ENCODE measurements at places on chromosomes 7 and 10.
A peak's percentile ranks its signal among the peaks of the same experiment; 100 is the strongest.

DNA sequence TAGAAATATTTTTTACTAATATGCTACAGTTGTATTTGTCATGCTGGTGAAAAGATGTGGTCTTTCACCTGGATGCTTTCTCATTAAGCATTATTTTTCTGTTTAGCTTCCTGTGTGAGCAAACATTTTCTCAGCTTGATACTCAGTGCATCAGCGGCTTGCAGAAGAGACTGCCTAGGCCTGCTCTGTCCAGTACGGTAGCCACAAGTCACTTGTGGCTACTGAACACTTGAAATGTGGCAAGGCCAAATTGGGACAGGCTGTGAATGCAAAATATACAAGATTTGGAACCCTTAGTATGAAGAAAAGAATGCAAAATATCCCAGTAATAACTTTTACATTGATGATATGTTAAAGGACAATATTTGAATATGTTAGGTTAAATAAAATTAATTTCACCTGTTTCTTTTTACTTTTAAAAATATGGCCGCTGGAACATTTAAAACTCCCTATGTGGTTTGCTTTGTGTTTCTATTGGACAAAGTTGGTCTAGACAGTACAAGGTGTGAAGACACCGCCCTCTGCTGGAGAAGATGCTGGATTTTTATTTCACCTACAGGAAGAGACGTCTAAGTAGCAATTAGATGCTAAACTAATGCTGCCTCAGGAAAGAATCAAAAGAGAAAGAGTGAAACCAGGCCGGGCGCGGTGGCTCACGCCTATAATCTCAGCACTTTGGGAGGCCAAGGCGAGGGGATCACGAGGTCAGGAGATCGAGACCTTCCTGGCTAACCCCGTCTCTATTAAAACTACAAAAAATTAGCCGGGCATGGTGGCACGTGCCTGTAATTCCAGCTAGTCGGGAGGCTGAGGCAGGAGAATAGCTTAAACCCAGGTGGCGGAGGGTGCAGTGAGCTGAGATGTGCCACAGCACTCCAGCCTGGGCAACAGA, 5.3 kb downstream of the SRGN start:
- peak; percentile 57 for DNase-seq

DNA sequence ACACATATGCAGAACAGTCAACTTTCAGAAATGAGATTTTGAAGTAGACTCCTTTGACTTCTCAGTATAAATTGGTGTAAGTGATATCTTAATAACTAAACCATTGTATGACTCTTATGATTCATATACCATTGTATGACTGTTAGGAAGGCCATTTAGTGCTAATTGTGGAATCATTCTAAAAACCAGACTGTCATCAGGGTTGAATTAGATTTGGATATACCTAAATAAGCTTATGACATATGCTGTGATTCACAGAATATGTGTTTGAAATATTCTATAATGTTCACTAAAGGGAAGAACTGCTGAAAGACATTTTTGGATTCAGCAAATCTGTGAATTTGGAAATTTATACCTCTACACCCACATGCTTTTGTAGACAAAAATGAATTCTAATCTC, 438.1 kb downstream of the MDFIC start:
- DNase-seq: no peak

- DNase-seq: no peak
Observed at GRCh38 chr10:129967579-129968019, 3.5 kb upstream of the EBF3 start.

DNA sequence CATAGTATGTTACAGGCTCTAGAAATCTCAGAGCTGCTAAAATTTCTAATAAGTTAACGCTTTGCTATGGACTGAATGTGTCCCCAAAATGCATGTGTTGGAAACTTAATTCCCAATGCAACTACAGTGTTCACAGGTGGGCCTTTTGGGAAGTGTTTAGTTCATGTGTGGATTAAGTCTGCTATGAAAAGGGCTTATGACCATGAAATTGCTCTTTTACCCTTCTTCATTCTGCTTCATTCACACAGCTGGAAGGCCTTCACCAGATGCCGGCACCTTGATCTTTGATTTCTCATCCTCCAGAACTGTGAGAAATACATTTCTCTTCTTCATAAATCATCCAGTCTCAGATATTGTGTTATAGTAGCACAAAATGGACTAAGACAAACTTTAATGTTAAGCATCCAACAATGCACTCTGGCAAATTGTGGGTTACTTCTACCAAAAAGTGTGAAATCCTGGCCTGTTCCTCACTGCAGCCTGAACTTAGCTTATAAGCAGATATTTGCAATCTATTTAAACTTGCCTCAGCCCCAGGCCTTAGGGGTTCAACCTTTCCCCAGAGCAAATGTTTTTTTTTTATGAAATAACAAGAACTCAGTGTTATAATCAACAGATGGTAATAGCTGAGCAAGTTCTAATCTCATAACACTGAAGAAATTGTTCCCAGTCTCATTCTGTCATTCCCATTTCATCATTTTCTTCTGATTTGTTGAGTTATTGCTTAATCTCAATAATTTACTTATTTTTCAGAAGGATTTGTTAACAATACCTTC, 523.6 kb downstream of the KIF20B start:
- no peak for DNase-seq

DNA sequence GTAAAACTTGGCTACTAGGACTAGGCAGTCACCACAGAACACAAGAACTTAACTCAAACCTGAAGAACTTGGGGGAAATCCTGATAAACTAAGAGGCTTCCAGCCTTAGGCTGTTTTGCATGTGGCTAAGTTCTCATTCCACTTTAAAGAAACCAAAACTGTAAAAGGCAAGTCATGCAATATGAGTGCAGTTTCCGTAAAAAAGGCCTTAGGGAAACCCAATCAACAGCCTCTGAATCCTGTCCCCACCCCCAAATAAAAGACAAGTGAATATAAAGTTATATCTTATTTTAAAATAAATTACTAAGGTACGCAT, 95.1 kb downstream of the USP6NL start:
- DNase-seq: no peak

DNA sequence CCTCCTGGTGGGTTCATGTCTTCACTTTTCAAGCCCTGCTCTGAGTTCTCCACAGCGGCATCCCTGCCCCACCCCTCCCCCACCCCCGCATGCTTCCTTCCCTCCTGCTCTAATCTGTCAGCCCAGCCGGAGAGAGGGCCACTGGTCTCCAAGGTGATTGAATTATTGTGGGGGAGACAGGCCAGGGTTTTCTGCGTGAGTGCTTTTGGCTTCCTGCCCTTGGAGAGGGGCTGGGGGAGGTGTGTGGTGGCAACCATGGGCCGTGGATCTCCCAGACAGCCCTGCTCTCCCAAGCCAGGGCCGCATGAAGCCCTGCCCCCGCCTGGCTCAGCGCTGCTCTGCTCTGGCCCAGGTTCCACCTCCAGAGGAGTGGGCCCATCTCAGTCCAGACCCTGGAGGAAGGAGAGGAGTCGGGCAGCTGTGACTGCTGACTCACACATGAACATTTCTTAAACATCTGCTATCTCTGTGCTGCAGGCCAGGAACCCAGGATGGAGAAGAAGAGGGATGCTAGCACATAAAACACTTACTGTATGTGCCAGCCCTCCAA, 109.9 kb downstream of the ZMIZ1 start:
- no peak for DNase-seq
